ENCODE measurements at places on chromosomes 4 and X.

DNA sequence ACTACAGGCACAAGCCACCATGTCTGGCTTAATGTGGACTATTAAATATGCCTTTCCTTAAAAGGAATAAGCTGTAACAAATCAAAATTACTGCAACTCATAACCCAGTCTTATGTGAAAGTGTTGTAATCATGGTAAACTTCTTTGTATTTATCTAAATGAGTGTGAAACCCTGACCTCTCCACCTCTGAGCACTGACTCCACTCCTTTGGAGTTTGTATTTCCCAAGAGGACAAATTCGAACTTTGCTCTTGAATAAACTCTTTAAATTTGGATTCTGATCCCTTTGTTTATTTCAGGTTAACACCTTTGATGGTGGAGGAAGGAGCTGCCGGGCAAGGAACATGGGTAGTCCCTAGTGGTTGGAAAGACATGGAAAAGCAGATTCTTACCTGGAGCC, 48.3 kb upstream of the FAM9A start:
- DNase-seq: no peak

DNA sequence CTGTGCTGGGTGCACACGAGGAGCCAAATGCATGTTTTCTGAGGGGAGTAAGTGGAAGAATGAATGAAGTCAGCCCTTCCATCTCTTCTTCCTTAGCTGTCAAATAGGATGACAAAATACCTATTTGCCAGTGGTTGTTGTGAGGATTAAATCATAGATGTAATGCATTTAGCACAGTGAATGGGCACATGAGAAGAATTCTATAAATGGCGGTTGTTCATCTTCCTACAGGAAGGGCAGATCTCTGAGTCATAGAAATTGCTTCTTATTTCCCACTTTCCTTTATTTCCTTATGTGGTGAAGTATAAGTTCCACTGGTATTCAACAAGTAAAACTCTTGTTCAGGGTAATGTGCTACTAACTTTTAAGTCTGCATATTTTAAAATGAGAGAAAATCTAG, 83.1 kb downstream of the SORBS2 start:
- DNase-seq: no peak

DNA sequence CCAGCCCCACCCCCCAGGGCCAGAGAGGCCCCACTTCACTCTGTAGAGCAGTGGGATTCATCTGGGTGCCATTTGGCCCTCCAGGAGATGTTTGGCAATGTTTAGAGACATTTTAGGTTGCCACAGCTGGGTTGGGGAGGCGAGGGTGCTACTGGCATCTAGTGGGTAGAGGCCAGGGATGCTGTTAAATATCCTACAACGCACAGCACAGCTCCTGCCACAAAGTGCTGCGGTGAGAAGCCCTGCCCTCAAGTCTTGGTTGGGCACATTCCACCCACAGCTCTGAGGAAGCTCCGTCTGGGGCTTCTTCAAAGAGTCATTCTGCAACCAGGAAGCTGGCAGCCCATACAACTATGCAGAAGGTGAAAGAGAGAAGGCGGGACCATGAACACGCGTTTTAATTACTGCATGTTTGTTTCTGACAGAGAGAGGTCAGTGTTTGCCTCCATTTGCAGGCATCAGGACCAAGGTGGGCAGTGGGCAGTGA, 48.1 kb upstream of the FAM9C start:
- peak; percentile 89 for DNase-seq

DNA sequence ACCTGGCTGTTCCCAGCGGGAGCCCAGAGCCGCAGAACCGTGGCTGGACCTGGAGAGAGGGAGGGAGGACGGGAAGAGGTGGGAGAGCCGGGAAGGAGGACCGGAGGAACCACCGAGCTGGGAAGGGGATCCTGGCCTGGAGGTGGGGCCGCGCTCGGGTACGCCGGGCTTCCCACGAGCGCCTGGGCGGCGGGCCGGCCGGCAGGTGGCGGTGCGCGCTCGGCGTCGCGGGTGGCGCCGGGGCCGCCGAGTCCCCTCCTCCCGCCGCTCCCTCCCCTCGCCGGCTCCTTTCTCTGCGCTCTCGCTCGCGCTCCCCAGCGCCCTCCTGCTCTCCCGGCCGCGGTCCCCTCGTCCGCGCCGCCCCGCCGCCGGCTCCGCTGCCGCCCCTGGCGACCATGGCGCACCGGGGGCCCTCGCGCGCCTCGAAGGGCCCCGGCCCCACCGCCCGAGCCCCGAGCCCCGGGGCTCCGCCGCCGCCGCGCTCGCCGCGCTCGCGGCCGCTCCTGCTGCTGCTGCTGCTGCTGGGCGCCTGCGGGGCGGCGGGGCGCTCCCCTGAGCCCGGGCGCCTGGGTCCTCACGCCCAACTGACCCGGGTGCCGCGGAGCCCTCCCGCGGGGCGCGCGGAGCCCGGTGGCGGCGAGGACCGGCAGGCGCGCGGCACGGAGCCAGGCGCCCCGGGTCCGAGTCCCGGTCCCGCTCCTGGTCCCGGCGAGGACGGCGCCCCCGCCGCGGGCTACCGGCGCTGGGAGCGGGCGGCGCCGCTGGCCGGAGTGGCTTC, at the start of gene SORCS2:
TSS of gene SORCS2 (plus strand) at position 287 of the 778 bp plus-strand sequence.
- no peak for DNase-seq

- DNase-seq: no peak
Measured at GRCh38 chr4:476501-476900, 22.5 kb downstream of the ZNF721 start.

- no peak for DNase-seq
Measured at GRCh38 chr4:54185866-54186265, 43.2 kb upstream of the PDGFRA start.

GRCh38 chr4:106816496-106816895, 219.6 kb downstream of the DKK2 start:
- DNase-seq: no peak

DNA sequence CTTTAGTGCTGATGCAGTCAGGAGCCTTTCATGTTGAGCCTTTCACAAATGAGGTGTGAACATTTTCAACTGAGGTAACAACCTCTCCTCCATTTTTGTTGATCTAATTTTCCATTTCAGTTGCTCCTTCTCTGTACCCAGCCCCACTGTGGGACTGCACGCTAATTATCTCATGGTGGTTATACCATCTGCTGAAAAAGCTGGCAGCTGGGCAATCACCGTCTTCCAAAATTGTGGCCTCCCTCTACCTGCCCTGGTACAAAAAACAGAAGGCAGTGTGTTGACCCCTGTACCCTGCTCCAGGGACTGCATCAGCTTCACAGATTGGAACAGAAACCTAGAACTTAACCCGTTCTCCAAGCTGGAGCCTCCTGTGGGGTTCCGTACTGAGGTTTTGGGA, 72.4 kb upstream of the LONRF3 start:
- no peak for DNase-seq

- DNase-seq: no peak
Measured at GRCh38 chr4:151012820-151013219, 2.3 kb downstream of the LRBA start.

Data from CD4-positive, alpha-beta T cell treated with Interleukin-6 at 100 ng/mL for 8 hours (primary cell).